CD4-positive, alpha-beta T cell treated with Interleukin-4 for 4 hours (primary cell): ENCODE measurements at places on chromosomes 16 and 17.
A peak's percentile ranks its signal among the peaks of the same experiment; 100 is the strongest.

- DNase-seq = no peak
Measured at GRCh38 chr17:54948380-54948779, 20.1 kb downstream of the COX11 start.

DNA sequence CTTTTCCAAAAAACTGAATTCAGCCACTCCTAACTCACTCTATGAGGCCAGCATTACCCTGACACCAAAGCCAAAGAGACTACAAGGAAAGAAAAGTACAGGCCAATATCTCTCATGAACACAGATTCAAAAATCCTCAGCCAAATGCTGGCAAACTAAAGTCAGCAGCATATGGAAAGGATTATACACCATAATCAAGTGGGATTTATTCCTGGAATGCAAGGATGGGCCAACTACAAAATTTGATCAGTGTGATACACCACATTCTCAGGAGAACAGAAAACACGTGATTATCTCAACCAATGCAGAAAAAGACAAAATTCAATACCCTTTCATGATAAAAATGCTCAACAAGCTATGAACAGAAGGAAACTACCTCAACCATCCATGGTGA is 7.7 kb upstream of the AATK start:
- no peak for DNase-seq

GRCh38 chr16:69796285-69797118 is 34.4 kb downstream of the WWP2 start:
- peak; percentile 59 for DNase-seq

DNA sequence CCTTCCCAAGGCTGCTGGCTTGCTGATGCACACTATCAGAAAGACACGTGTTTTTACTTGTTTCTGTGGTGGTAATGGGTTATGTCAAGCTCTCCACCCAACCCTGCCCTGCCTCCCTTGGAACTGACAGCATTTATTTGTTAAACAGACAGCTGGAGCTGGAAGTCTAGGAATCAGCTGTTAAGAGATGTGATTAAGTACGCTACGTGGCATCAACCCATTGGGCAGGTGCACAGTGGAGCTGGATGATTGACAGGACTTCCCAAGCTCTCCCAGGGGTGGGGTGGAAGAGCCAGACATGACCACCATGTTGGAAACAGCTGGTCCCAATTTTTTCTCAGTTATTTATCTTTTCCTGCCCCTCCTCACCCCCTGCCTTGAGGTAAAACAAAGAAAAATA is 49.4 kb downstream of the ADAMTS18 start:
- no peak for DNase-seq

GRCh38 chr16:929227-930073 is 41.3 kb downstream of the LMF1 start:
- DNase-seq = no peak

GRCh38 chr16:84548971-84549844 is 44.7 kb upstream of the MEAK7 start:
- DNase-seq = peak; percentile 63

- DNase-seq = no peak
Measured at GRCh38 chr17:30969989-30970830, 629 bp upstream of the RNF135 start.
